ENCODE measurements at places on chromosomes 3 and 15.
A peak's percentile ranks its signal among the peaks of the same experiment; 100 is the strongest.

GRCh38 chr3:49787182-49787464 is 781 bp upstream of the IP6K1 start:
- DNase-seq = no peak

DNA sequence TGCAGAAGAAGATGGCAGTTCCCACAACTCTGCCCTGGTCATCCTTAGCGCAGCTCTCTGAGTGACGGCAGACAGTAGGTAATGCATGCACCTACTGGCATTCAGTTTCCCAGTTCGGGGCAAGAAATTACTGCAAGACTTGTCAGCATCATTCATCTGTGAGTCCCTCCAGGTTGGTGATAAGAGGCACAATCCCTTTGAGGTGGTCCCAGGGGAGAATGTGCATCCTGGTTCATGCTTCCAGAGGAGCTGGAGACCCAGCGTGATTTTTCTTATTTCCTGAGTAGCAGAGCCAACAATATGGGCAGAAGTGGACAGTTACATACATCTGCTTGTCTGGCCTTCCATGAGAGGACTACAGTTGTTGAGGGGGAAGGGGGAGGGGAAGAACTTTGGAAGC is 235.9 kb upstream of the BHLHE40 start:
- DNase-seq = no peak

DNA sequence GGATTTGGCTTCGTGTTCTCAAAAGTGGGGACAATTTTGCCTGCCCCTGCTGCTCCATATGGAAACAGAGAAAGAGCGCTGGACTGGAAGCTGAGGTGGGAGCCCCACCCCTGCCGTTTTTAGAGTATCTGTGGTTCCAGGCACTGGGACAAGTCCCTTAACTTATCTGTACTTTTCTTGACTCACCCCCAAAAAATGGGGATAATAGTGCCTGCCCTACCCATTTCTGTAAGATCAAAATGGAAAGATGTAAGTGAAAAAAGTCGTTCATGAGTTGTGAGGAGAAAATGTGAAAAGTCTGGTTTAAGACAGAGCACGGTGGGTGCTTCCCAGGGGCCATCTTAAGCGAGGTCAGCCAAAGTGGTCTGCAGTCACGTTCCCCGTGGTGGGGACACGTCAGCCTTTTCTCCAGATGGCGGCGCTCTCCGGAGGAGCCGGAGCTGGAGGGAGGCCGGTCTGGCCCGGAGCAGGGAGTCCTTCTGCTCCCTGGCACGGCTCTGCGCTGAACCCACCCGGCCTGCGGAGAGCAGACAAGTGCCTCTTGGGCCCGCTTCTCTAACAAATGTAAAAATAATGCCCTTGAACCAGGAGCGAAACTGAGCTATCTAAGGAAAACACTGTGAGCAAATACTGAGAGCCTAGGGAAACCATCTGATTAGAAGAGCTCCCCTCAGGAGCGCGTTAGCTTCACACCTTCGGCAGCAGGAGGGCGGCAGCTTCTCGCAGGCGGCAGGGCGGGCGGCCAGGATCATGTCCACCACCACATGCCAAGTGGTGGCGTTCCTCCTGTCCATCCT is at the start of gene CLDN18:
CLDN18 (plus strand) TSS at position 690 of the 797 bp plus-strand sequence; CDS start at position 751, 61 bp downstream.
- no peak for DNase-seq

- DNase-seq = peak; percentile 30
These were observed 254.7 kb downstream of the NFKBIZ start for GRCh38 chr3:102104033-102104432.

GRCh38 chr3:192373032-192373431 is 354.3 kb downstream of the FGF12 start:
- DNase-seq = no peak

- DNase-seq = peak; percentile 14
These were observed 54.8 kb downstream of the FBN1 start for GRCh38 chr15:48590723-48591122.

All from renal cortical epithelial cell (primary cell).